EL (cell line): ENCODE measurements at places on chromosomes 6 and 20.

DNA sequence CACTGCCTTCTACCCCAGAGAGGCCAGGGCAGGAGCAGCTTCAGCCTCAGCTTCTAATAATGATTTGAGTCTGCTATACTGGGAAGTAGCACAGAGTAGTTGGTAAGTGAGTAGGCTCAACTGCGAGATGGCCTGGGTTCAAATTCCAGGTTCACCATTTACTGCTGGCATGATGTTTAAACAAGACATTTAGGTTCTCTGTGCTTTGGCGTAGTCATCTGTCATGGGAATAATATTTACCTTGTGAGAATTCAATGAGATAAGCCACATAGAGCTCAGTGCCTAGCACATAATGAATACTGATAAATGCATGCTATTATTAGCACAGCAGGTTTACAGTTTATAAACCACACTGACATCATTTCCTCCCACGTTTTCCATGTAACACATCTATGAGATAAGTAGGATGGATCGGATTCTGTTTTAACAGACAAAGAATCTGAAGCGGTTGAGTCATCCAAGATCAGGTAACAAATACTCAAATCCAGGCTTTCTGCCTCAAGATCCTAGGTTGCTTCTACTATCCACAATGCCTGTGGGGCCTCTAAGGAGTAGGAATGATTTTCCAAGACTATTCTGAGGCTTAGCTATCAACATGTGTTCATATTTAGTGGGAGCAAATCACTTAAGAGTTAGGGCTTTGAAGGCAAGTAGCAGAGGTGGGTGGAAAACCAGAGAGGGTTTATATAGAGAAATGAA is 72.9 kb upstream of the DTNBP1 start:
- peak; percentile 26 for DNase-seq

- no peak for DNase-seq
Observed at GRCh38 chr6:148677594-148678476, 69.0 kb upstream of the UST start.

DNA sequence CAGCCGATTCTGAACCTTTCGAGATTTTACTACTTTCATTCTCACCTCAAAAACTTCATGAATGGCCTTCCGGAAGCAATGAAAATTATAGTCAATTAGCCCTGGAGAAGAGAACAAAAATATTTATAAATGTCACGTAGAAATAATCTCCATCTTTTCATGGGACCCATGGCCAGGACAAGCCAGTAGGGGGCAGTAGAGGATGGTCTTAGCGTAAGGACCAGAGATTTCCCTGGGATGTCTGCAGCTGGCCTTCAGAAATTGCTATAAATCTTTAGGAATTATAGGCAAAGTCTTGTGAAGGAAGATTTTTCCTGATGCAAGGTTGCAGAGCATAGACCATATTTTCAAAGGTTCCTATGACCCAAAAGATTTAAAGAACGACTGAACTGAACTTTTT is 15.6 kb upstream of the UBE2J1 start:
- peak; percentile 52 for DNase-seq

- peak; percentile 18 for DNase-seq
Observed at GRCh38 chr6:11923621-11924020, 88.5 kb upstream of the HIVEP1 start.

DNA sequence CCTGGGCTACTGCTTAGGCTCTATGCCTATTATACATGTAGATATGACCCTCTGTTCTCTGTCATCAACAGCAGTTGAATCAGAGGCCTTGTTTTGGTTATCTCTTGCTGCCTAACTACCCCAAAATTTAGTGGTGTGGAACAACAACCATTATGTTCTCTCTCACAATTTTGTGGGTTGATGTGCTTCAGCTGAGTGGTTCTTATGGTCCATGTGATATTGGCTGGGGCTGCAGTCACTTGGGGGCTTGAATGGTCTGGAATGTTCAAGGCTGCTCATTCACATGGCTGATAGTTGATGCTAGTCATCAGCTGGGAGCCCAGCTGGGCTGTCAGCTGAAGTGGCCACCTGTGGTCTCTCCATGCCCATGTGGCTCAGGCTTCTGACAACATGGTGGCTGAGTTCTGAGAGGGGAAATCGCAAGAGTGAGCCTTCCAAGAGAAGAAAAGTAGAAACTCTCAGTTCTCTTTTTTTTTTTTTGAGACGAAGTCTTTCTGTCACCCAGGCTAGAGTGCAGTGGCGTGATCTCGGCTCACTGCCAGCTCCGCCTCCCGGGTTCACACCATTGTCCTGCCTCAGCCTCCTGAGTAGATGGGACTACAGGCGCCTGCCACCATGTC is 47.8 kb downstream of the SHLD1 start:
- no peak for DNase-seq

DNA sequence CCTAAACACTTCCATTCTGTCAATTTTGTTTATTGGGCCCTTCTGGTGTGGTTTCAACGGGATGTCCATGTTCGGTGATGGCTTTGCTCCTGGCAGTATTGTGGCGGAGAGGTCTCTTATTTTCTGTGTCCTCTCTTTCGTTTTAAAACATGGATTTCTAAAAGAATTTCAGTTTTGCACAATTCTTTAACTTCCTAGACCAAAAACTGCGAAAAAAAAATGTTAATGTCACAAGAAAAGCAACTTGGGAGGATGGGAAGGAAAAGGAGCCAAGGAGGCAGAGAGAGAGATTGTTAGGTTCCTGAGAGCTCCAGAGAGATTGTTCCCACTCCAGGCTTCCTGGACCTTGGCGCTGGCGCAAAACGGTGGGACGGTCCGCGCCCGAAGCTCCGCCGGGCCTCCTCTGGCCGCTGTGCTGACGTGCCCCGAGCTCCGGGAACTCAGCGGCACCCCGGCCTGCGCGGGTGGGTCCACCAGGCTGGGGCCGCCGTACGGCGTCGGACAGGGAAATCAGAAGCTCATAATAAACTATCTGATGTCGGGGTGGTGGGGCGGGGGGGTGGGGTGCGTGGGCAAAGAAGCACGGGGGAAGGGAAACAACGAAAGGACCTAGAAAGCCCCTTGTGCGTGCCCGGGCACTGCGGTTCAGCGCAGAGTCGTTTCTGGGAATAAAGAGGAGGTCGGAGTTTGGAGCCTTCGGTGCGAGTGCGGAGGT is 951 bp upstream of the OLIG3 start:
- DNase-seq: no peak

- no peak for DNase-seq
Observed at GRCh38 chr6:94673251-94673650, 904.1 kb upstream of the MANEA start.

DNA sequence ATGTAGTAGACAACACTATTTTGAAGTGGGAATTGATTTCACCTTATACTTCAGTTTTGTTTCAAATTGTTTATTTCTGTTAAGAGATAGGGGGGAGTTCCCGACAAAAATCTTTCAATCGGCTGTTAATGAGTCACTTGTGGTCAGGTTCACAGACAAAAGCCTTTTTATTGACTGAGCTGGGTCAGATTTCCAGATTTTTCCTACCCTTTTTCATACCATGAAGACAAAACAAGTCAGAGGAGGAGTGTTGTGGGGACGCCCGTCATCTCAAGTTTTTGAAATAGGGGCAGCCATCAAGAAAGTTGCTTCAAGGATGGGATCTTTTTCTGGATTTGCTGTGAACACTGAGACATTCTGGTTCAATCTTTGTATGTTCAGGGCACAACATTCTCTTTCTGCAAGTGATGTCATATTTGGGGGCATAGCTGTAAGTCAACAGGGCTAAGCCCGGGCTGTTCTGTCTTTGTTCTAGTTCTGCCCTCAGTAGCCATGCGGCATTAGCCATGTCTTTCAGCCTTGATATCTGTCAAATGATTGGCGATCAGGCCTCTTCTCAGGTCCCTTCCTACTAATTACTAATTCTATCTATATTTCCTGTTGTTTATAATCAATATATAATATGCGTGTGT is 496.0 kb upstream of the MARCKS start:
- DNase-seq: peak; percentile 86

GRCh38 chr6:160277546-160277945 is 18.9 kb upstream of the SLC22A2 start:
- DNase-seq: no peak

DNA sequence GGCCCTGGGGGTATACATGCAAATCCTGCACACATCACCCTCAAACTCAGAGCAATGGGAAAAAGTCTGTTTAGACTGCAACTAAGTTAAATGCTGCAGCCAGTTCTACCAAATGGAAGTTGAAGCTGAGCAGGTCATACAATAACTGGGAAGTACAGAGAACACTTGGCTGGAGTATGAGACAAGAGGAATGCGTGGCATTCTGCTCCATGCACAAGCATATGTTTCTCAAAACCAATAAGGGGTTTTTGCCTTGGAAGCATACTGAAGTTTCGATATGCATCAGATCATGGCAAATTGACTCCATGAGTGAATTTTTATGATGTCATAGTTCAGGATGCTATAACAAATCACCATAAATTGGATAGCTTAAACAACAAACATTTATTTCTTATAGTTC is 193.8 kb downstream of the COL12A1 start:
- DNase-seq: no peak

DNA sequence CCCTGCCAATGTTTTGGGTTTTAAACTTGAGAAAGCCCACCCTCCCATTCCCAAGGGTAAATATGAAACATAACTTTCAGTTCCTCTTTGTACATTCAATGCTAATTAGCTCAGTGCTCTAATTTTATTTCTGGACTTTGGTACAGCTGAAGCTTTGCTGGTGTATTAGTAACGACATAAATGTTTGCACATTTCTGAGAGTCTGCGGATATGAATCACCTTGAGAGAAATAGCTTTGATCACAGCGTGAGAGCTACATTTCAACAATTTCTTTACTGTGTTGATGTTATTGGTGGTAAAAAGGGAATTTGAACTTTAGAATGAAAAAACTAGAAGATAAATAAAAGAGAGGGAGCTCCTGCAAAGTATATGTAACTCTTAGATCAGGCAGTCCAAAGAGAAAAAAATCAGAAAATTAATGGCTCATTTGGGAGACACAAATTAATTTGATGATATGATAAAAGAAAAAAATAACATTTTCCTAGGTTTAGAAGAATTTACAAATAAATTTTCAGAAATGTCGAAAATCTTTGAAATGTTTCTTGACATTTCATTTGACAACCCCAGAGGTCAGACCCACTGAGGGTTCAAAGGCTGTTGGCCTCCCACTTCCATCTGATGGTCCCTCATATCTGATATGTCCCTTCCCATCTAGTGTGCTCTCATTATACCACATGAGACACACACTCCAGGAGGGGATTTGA is 38.5 kb upstream of the CAP2 start:
- peak; percentile 77 for DNase-seq

DNA sequence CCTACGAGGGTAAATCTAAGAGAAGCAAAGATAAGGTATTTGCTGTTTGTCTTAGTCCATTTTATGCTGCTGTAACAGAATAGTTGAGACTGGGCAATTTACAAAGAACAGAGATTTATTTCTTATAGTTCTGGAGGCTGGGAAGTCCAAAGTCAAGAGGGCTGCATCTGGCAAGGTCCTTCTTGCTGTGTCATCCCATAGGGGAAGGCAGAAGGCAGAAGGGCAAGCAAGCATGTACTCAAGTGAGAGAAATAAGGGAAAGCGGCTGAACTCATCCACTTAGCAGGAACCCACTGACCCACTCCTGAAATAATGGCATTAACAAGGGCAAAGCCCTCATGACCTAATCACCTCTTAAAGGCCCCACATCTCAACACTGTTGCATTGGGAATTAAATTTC is 102.7 kb downstream of the AGPAT4 start:
- no peak for DNase-seq

DNA sequence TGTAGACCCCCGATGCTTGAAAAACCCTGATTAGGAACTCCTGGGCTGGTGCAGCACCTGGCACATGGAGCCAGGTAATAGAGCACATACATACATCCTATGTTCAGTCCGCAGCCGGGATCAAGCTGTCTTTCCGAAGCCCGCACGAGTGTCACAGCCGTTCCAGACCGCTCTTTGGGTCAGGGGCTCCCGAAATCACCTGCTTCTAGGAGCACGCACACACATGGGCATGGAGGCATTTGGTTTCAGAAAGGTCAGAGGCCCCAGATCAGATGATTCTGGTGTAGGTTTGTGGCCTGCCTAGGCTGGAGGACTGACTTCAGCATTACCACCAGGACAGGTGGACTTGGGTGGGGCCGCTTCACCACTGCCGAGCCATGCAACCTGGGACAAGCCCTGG is 42.1 kb upstream of the STX16 start:
- DNase-seq: no peak

DNA sequence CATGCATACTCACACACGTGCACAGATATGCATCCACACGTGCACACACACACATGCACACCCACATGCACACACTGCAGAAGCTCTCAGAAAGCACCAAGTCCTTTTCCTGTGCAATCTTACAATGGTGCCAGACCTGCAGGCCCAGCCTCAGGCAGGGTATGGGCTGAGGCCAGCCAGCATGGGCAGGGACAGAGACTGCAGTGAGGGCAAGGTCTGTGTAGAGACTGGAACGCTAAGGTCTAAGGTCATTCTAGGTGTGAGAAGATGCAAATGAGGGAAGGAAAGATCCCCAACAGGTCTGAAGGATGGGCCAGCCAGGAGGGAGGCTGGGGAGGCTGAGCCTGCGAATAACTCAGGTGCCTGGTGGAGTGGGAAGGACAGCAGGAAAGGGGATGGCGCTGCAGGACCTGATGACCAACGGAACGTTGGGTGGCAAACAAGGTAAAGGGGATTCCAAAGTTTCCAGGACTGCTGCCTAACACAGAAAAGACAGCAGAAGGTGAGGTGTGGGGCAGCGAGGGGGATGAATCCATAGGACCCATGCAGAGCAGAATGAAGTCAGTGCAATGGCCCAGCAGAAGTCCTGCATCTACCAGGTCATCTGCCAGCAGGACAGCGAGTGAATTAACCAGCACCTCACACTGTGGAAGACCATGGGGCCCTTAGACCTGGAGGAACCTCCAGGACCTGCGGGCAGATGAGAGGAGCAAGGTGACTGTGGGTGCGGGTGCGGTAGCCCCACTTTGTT is 67.0 kb downstream of the ABHD12 start:
- no peak for DNase-seq

GRCh38 chr6:161356167-161356854 is 82.5 kb upstream of the AGPAT4 start:
- DNase-seq: no peak

DNA sequence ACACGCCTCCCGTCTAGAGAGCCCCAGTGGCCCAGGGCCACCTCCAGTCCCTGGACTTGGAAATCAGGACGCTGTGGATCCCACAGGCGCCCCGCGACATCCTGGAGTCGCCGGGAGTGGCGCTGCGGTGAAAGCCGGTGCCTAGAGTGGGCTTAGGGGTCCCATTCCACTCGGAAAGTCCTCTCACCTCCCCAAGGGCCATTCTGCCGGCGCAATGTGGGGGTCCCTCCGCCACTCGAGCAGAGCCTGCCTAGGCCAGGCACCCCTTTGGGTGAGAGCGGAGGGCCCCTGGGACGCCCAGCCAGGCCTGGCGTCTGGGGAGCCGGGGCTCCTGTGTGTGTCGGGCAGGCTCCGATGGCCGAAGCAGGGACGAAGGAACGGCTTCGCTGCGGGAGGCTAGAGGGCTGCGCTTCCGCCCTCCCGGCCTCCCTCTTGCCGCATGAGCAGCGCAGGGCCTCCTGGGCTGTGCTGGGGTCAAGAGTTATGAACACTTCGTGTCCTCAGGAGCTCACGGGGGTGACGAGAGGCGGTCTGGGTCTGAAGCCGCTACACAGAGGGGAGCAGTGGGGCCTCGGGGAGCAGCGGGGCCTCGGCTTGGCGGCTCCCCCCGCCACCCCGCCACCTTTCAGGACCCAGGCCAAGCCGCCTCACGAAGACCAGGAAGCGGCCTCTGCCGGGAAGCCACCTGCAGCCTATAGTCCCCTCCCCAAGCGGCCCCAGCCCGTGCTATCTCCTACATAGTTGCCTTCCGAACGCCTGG is 13.6 kb downstream of the POU3F2 start:
- no peak for DNase-seq
